ENCODE measurements at places on chromosomes 5 and 9. TPM values are rescaled to one million over a fixed set of nuclear protein-coding genes. Genes with fewer than 3 reads are reported as not detected.

The TMEM252 gene
- total RNA-seq: not detected

The LHX2 gene
- total RNA-seq: not detected

The NSD1 gene
- 36.6 TPM for total RNA-seq

The PHYHD1 gene
- 48.9 TPM for total RNA-seq

The RCL1 gene
- total RNA-seq: 63.9 TPM

The DDX4 gene
- total RNA-seq: 0.21 TPM

The SWI5 gene
- total RNA-seq: 39.8 TPM

The PRR7 gene
- 11.2 TPM for total RNA-seq

The ADGRV1 gene
- 0.90 TPM for total RNA-seq

The ARID3C gene
- total RNA-seq: 2.0 TPM

The OR1K1 gene
- total RNA-seq: not detected

The PTPDC1 gene
- 71.8 TPM for total RNA-seq

The SPACA9 gene
- total RNA-seq: 5.9 TPM

The IFNA5 gene
- total RNA-seq: 0.90 TPM

The IFNA13 gene
- total RNA-seq: not detected

The SAXO1 gene
- not detected for total RNA-seq

The MEGF9 gene
- 98.1 TPM for total RNA-seq

The WNK2 gene
- 17.7 TPM for total RNA-seq

The TAF11L2 gene
- total RNA-seq: not detected

The IRX2 gene
- total RNA-seq: not detected

The IFNB1 gene
- not detected for total RNA-seq

The SPATA31C1 gene
- not detected for total RNA-seq

The SLC22A4 gene
- 2.2 TPM for total RNA-seq

The SGCD gene
- total RNA-seq: 13.5 TPM

The PHF19 gene
- total RNA-seq: 41.2 TPM

The TMEM174 gene
- total RNA-seq: not detected

The TEK gene
- 20.0 TPM for total RNA-seq

The SLC22A5 gene
- total RNA-seq: 17.1 TPM

The IL4 gene
- not detected for total RNA-seq

The PCDHGB6 gene
- 16.8 TPM for total RNA-seq

The RNF183 gene
- not detected for total RNA-seq

The KIF20A gene
- total RNA-seq: 0.44 TPM

The LHX3 gene
- not detected for total RNA-seq

The LRRC19 gene
- total RNA-seq: not detected

The ELOVL7 gene
- total RNA-seq: 9.0 TPM

The AFF4 gene
- total RNA-seq: 73.7 TPM

The SLC6A18 gene
- total RNA-seq: not detected

The PDGFRB gene
- 171 TPM for total RNA-seq

The RMRP gene
- total RNA-seq: 1,964 TPM

The PCDHGA10 gene
- total RNA-seq: 7.6 TPM

The DNAI1 gene
- 0.42 TPM for total RNA-seq

The NR2F1-AS1 gene
- total RNA-seq: 13.5 TPM

The PLPPR1 gene
- 0.30 TPM for total RNA-seq

The TAF11L9 gene
- not detected for total RNA-seq
